Right ventricle myocardium inferior (tissue), 1 donor: ENCODE measurements at places on chromosomes 5 and 9.

DNA sequence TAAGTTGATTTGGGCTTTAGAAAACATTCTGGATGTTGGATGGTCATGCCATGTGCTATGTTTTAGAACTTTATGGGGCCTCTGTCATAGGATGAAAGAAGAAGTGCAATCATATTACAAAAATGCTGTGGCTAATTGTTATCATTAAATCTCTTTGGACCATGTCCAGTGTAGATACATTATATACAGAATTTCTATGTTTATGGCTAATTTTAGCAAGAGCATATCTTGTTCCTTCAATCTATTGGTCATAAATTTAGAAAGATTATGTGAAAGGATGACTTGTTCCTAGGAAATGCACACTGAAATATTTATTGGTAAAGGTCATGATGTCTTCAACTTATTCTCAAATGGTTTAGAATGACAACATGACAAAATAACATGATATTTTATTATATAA lies 42.4 kb upstream of the ELL2 start:
- DNase-seq = no peak

DNA sequence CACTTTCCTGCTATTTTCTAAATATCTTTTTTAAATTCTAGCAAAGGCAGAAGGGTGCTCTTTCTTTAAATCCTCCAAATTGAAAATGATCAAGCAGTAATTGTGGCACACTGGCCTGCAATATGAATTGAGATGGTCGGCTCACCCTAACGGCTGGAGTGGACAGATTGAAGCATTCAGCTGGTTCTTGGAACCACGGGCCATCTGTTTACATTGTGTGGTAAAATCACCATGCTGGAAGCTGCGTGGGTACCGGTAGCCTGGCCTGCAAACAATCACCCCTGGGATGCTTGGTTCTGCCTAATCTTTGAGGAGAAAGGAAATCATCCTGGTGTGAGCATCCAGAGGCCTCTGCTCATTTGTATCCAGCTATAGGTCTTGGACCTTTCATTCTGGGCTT lies 289.3 kb downstream of the ZNF608 start:
- no peak for DNase-seq

- DNase-seq = no peak
These were observed 14.4 kb upstream of the GRXCR2 start for GRCh38 chr5:145887217-145887616.

DNA sequence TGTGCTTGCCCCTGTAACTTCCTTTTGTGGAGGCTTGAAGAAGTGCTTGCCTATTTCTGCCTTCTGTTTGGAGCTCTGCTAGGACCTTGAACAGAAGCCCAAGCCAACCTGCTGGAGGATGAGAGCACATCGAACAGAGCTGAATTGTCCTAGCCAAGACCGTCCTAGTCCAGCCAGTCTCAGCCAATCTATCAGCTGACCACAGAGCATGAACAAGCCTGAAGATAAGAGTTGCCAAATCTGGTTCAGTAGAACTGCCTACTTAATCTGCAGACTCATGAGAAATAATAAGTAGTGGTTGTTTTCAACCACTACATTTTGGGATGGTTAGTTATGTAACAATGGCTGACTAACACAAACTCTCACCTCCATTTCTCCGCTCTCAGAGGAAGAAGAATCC lies 4.4 kb upstream of the SNX2 start:
- DNase-seq = no peak

DNA sequence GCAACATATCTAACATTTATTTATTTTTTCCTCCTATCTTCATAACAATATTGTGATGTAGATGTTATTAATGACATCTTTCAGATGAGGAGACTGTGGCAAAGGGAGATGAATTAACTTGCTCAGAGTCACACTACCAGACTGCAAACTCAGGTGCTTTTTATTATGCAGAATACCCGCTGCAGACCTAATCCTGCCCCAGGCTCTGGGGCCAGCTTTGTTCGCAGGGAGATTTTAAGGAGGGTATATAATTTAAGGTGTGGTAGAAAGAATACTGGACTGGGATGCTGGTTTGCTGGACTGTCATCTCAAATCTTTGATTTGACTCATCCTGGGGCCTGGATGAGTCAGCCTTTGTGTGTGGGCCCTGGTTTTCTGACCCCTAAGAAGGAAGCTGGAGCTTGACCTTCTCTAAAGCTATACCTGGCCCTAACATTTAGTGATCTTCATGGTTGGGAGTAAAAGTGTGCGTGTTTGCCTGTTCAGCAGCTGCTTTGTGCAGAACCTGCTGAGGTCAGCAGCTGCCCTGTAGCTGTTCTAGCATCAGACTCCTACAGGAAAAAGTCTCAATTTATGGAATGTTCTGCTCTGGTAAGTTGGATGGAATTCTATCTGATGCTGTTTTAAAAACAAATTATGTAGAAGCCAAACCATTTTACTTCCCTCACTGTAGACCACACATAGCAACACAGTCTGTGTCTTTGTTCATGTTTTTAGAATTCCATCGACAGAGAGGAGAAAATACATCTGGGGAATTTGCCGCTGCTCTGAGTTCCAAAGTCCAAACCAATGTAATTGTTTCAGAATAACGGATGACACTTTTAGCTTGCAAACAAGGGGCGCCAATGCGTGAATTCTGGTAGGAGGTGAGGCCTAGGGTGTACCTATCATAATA lies 4.5 kb downstream of the SLC36A1 start:
- no peak for DNase-seq

- no peak for DNase-seq
These were observed 20.5 kb downstream of the ABCA1 start for GRCh38 chr9:104907278-104907951.

GRCh38 chr5:90533794-90534193 lies 4.4 kb upstream of the LYSMD3 start:
- no peak for DNase-seq

- no peak for DNase-seq
These were observed 265.0 kb downstream of the ZNF608 start for GRCh38 chr5:124481419-124481818.

DNA sequence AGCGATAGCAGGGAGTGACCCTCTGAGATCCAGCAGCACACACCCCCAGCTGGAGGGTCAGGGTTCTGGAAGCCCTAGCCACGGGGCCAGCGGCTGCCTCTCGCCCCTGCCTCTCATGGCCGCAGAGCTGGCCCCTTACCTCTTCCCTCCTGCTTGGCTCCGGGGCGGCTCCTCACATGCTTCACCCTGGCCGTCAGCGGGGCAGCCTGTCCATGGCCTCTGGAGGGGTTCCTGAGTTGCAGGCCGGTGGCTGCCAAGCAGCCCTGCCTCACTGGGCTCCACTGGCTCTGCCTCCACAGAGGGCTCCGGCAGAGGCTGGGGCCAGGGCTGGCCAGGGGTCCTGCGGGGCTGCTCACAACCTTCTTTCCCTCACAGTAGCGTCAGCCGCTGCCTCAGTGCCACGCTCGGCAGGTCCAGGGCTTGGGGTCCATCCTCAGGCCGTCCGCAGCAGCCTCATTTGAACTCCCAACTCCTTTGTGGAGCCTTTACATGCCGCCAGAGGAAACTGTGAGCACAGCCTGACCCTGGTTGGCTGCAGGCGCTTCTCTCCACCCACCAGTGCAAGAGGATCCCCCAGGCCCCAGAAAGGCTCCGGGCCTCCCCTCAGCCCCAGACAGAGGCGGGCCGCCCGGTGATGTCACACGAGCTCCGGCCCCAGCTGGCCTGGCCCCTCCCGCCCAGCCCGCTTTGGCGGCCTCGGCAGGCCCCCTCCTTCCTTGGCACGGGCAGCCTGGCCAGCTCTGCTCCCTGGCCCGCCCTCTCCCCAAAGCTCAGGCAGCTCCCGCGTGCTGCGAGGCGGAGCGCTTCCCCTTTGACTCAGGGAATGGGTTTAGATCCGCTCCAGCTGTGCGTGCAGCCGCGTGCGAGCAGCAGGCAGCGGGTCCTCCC lies at the start of gene ANGPTL2:
Gene ANGPTL2 (minus strand): TSS at position 460 of the 888 bp plus-strand sequence. CDS start 13,904 bp downstream, outside the sequence.
- peak; percentile 94 for DNase-seq

GRCh38 chr5:160486573-160486972 lies 64.9 kb downstream of the PTTG1 start:
- DNase-seq = no peak

- DNase-seq = no peak
These were observed 515.6 kb upstream of the ST8SIA4 start for GRCh38 chr5:101418713-101419118.

DNA sequence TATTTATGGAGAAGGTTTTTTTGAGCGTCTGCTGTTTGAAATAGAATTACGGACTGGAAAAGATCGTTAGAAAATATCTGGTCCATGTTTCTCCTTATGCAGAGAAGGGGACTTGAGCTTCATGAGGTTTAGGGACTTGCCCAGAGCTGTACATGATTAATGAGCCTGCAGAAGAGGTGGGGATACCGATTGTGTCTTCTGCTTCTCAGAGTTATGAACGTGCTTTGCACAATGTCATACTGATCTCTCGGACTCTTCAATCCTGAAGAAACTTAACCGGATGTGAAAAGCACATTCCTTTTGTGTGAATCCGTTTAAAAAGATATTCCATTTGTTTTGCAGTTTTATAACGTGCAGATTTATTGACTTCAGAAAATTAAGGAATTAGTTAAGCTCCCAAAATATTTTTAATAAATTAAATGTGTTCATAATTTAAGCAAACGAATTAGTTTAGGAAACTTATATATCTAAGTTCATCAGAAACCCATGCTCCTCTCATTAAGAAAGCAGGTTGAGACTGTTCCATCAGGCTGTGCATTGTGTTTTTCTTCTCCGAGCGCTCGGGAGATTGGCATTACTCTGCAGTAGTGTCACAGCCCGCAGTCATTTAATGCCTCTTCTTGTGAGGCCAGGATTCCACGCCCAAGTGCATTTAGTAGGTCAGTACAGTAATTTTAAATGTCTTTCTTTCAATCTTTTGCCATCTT lies 40.8 kb upstream of the MEF2C start:
- DNase-seq = no peak

DNA sequence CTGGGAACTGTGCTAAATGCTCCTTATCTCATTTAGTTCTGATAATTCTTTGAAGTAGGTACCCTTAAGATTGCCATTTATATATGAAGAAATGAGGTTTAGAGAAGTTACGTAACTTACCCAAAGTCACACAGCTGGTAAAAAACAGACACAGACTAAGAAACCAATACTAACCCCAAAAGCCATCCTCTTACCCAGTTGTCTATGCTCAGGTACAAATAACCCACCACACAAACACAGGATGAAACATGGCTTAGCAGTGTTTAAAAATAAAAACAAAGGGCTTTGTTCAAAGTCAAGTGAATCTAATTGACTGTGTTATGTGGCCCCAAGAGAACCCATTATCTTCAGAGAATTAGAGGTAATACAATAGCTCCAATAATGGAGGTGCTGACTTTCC lies 37.0 kb upstream of the IL7R start:
- DNase-seq = no peak

- no peak for DNase-seq
These were observed 498.6 kb downstream of the CAAP1 start for GRCh38 chr9:26394025-26394424.

GRCh38 chr9:96064826-96065481 lies 189.5 kb downstream of the ERCC6L2 start:
- DNase-seq = no peak

GRCh38 chr5:94778732-94779131 lies 160.3 kb downstream of the SLF1 start:
- no peak for DNase-seq

DNA sequence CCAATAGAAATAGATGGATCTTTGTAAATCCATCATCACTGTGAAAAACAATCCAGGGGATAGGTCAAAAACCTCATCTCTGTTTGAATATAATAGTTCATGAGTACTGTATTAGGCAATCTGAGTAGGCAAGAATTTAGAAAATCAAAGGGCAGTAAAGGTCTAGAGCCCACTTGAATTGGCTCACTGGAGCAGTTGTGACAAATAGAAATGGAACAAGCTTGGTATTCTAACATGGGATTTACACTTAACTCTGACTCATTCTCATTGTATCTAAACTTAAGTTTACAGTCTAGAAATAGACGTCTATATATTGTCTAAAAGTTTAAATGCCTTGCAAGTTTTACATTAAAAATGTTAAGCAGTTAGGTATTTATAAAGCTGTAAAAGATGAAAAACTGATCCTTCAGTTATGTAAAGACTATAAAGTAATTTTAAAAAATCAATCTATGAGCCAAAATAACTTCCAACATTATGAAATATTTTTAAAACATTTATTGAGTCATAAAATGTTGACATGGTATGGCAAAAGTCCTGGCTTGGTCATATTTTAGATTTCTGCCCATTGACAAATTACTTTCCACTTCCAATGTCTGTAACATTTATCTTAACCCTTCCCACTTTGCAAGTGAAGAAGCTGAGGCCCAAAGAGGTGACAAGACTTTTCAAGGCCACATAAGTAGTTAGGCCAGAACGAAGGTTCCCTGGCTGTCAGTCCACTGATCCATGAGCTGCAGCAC lies 203.7 kb upstream of the NREP start:
- DNase-seq = no peak

- DNase-seq = no peak
These were observed 370.9 kb upstream of the PRR16 start for GRCh38 chr5:120093178-120093577.

DNA sequence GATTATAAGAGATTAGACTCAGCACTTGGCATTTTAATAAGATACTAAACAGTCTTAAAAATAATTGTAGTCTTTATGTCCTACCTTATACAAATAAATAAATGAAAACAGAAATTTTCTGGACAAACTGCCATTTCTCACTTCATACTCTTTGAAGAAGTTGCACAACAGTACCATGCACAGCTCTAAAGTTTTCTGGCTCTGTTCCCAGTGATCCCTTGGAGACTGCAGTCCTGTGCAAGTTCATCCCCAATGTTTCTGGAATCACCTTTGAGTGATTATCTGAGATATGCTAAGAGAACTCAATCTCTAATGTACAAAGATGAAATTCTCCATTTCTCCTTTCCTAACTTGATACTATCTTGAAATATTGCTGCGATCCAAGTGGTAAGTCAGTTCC lies 330.4 kb upstream of the EDIL3 start:
- no peak for DNase-seq
